ENCODE measurements at places on chromosomes 2 and 18.

DNA sequence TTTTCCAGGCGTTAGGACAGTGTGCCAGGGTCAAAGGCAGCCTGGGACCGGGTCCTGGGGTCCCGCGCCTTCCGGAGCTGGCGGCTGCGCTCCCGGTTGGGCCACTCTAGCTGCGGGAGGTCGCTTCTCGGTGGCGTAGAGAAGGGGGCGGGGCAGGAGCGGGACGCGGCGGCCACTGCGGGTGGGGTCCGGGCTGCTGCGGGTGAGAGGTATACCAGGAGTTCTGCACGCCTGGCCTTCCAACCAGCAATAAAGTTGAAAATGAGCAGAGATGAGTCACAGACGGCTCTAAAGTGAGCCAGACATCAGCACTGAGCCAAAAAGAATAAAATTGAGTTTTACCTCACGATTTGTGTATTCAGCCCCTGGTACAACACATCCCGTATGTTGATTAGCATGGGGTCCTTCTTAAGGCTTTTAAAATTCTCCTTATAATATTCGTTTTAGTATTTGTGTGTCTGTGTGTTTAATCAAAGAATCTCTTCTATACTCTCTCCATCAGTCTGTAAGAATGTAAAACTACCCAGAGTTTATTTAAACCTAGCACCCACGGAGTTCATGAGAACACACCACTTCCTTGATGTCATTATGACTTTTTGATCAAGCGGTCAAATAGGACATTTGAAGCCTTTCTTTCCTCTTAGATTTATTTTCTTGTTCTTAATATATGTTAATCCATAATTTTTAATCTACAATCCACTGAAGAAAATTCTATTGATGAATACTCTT is at the start of gene C1GALT1C1L:
Gene C1GALT1C1L, minus strand, starts transcription at position 108 of the 729 bp plus-strand sequence. Its CDS starts 107 bp downstream, at position 1.
- DNase-seq: no peak

- DNase-seq: no peak
These were observed 65.6 kb downstream of the MRPS9 start for GRCh38 chr2:105103481-105103880.

GRCh38 chr2:203580844-203581243 is 45.7 kb upstream of the RAPH1 start:
- DNase-seq: no peak

- DNase-seq: no peak
These were observed 2.2 kb downstream of the INO80D start for GRCh38 chr2:206083602-206084438.

DNA sequence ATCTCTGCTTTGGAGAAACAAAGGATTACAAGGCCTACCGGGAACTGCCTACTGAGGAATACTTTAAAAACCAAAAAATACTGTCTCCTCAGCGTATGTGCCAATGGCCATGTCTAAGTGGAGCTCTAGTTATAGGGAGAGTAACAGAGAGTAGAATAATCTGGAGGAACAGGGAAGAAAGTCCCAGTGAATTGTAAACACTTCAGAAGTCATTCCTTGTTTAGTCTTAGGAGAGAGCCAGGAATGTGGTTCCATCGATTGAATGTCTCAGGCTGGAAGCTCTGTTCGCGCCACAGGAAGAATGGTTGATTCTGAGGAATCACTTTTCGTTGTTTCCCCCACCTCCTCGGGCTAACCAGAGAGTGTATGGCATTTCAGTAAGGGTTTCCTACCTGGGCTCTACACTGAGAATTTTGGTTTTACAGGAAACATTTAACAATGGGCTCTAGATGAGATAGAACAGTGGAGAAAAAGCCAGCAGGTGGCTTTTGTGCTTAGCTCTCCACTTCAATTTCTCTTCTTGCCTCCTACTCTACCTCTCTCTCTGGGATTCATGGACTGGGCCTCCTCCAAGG is 88.7 kb downstream of the ACVR1 start:
- no peak for DNase-seq

DNA sequence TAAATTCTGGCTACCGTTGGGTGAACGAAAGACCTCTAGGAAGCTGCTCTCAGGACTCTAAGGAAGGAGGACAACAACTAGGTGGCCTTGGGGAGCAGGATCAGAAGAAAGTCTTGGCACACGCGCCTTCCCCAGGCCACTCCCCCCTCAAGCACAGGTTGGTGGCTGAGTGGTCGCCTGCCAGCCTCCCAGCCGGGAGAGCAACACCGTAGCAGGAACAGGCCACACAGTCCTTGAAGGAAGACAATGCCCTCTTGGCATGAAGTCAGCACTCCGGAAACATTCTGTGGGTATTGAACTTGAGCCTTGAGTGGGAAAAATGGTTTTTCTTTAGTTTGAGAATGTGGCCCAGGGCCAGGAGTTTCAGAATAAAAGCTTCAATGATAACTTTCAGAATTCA is 87.4 kb upstream of the AGAP1 start:
- DNase-seq: no peak

DNA sequence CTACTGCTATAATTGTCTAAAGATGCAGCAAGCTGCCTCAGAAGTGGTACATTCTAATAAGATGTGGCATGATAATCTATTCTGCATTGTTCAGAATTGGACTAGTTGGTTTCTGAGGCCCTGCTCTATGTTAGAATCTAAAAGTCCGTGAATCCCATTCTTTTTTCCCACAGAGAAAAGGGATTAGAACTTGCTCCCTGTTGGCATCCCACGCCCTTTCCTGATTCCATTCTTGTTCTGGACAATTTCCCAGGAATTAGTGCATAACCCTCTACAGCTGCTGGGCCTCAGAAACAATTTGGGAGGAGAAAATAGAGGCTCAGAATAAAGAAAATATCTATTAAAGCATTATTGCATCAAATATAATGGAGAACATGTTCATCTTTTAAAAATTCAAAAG is 282.7 kb downstream of the NRXN1 start:
- DNase-seq: no peak

DNA sequence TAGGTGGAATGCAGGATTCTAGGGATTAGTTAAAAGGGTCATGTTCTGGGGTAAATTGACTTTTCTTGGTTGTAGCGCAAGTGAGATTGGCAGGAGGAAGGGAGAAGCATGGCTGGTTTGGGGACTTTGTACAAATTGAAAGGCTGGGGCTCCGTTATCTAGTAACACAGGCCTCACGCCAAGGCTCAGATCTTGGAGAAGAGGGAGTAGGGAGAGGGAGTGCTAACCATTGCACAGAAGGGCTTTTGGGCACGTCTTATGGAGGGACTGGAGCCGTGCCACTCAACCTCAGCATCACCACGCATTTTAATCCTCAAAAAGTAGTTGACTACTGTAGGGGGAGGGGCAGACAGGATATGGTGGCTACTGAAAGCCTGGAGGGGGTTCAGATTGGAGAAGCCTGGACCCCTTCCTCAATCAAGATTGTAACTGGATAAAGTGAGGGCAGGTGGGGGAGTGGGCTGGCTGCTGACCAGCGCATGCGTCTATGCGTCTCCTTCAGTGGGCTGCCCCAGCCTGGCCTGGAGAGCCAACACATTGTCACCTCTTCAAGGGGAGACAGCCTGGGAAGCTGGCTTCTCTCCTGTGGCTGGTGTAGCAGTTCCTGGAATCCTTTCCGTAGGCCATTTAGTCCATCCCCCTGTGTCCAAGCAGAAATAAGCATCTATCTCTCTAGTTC is 14.3 kb downstream of the IGFBP5 start:
- DNase-seq: no peak

DNA sequence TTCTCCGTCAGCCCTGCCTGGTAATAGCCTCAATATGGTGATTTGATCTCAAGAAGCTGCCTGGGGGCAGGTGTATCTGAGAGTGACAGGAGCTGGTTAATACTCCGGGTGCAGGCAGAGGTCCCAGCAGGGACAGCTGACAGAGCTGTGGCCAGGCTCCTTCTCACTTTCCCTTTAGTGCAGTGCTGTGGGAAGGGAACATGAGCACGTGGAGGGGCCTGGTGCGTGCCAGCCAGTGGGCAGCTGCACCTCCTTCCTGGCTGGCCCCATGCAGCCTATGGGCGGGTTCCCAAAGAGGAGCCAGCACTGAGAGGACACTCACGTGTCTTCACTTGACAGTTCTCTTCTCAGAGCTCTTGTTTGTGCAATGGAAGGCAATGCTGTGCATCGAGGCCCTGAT is 9.1 kb downstream of the CNNM4 start:
- DNase-seq: no peak

- DNase-seq: no peak
These were observed 54.4 kb downstream of the MYO7B start for GRCh38 chr2:127589841-127590240.

DNA sequence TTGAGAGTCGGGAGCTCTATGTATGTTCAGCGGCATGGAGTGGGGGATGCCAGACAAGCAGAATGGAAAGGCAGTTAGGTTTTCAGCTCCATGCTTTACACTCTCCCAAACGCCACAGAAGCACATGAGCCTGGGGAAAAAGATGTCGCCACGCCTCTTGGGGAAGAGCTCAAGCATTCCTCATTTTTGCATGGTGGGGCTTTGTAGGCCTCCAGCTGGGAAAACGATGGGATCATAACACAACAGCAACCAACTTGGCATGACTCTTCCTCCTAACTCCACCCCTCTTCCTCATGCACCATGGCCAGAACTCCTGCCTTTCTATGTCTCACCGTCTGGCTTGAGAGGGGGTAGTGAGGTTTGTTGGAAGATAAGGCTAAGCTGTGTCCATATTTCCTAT is 102.6 kb downstream of the PAX3 start:
- no peak for DNase-seq

- no peak for DNase-seq
These were observed 417.7 kb upstream of the SLC14A2 start for GRCh38 chr18:45197526-45197970.

- DNase-seq: no peak
These were observed 250.8 kb upstream of the TCF4 start for GRCh38 chr18:55838841-55839240.

DNA sequence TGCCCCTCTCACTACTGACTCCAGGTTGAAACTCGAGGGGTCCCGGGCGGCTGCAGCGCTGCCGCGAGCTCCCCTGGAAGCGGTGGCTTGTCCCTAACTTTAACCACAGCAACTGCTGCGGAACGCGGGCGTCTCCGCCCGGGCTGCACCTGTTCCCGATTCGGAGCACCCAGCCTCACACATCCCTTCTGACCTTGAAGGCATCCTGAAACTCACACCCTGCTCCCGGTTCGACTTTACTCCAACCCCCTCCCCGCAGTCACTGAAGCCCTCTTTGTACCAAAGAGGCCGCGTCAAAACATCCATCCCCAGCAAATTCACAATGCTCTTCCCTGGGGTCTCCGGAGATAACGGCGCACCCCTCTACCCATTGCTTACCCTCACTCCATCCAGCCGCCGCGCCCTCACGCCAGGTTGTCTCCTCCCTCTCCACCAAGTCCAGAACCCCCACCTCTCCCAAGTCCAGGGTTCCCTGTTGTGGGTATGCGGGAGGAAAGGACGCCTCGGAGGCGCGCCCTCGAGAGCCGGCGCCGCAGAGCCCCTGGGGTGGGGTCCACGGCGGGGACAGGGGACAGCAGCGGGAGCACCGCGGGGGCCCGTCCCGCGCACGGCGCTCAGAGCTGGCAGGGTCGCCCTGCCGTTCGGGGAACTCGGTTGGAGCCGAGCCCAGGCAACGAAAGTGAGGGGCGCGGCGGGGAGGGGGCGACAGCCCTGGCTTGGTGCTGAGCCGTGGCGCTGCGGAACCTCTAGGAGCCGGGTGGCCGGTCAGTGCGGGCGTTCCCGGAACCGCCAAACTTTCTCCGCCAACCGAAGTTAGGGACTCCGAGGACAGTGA is 934 bp downstream of the MYO5B start:
- DNase-seq: no peak

DNA sequence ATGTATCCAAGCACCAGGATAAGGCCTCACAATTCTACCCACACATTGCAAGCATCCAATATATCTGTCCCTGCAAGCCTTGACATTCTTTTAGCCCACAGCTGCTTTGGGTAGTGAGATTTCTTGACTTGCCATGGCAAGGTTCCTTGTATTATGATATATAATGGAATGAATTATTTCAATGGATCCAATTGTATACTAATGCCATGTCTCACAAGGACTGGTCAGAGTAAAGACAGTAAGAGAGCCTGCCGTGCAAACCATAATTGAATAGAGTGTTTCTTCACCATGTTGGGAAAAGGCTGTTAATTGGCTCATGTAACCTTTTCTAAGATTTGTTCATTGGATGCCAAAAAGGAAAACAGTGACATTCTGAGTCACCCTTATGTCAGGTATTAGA is 64.3 kb upstream of the RBBP8 start:
- DNase-seq: no peak

Data from NCI-H1930 (cell line).